ENCODE measurements at places on chromosomes 5 and 9.
A peak's percentile ranks its signal among the peaks of the same experiment; 100 is the strongest.

- DNase-seq: peak; percentile 24
These were observed 232.5 kb downstream of the ARHGAP26 start for GRCh38 chr5:143002459-143003327.

DNA sequence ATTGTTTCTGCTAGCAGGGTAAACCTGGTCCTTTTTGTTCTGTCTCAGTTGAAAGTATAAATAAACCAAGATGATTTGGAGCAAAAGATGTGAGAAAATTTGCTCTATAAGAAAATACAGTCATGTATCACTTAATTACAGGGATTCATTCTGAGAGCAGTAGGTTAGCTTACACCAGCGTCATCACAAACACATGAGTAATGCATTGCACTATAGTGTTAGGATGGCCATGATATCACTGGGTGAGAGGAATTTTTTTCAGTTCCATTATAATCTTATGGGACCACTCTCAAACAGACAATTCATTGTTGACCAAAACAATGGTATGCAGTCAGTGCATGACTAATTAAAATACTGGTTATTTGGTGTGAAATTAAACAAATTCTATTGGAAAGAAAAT is 430.9 kb downstream of the CHSY3 start:
- no peak for DNase-seq

GRCh38 chr5:132425009-132425937 is 55.8 kb downstream of the SLC22A5 start:
- DNase-seq: no peak

DNA sequence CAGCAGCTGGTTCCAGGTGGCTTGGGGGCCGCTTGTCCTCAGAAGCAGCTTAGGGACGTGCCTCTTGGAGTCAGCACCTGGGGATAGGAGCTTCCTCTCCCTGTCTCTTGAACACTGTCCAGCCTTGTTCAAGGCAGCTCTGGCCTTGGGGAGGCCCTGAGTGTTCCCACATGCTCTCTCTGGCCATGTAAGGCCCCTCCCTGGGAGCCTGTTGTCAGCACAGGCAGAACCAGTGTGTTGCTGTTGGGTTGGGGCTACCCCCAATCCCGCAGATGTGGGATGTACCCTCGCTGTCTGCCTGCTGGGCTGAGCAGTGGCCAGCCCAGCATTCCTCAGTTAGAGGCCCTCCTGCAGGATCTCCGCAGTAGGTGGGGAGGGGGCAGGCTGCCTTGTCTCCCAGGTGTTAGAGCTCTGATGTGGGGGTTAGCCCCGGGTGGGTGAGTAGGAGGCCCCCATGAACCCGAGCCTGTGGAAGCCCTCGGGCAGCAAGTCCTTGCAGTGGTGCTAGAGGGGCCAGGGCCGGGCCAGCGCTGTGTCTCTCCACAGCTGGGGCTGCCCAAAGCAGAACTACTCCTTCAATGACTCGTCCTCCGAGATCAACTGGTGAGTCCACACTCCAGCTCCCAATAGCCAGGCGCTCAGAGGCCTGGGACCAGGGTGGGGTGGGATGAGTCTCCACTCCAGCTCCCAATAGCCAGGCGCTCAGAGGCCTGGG is 51.6 kb downstream of the KCNT1 start:
- DNase-seq: no peak

GRCh38 chr5:178509491-178510057 is 80.6 kb downstream of the COL23A1 start:
- DNase-seq: no peak

Data from stimulated activated CD4-positive, alpha-beta T cell treated with anti-CD3 and anti-CD28 coated beads, Interleukin-1b, Interleukin-23, amount 100 ng/mL, for 1 hour (primary cell).